ENCODE measurements at places on chromosomes 16 and 17.

GRCh38 chr16:86243571-86244154 lies 266.7 kb upstream of the FOXF1 start:
- DNase-seq, result no peak

GRCh38 chr16:10971560-10971961 lies 27.2 kb downstream of the CLEC16A start:
- DNase-seq, result no peak

DNA sequence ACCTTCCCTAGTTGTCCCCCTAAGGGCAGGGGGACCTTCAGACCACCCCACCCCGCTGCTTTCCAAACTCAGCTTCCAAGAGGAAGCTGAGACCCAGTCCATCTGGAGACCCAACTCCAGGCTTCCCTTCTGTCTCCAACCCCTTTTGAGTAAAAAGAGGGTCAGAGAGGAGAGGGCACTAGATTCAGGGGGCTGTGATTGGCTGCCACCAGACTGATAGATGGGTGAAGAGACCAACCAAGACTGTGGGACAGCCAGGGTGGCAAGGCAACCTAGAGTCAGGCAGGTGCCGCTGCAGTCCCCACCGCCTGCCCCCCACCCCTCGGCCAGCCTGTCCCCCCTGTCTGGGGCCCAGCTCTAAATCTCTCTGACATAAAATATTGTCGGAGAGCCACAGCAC lies 92.5 kb downstream of the SDK2 start:
- no peak for DNase-seq

DNA sequence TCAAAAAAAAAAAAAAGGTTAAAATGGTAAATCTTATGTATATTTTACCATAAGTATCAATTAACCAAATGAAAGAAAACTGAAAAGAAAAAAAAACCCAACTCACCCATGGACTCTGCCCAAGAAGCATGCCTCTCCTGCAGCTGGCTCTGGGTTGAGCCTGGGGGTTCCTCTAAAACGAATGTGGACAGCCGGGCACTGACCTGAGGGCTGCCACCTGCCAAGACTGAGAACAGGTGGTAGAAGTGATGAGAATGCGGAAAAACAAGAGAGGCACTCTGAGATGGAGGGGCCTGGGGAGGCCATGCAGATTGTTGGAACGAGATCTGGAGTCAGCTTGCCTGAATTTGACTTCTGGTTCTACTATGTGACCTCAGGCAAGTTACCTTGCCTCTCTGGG lies 85.5 kb upstream of the MSI2 start:
- no peak for DNase-seq

DNA sequence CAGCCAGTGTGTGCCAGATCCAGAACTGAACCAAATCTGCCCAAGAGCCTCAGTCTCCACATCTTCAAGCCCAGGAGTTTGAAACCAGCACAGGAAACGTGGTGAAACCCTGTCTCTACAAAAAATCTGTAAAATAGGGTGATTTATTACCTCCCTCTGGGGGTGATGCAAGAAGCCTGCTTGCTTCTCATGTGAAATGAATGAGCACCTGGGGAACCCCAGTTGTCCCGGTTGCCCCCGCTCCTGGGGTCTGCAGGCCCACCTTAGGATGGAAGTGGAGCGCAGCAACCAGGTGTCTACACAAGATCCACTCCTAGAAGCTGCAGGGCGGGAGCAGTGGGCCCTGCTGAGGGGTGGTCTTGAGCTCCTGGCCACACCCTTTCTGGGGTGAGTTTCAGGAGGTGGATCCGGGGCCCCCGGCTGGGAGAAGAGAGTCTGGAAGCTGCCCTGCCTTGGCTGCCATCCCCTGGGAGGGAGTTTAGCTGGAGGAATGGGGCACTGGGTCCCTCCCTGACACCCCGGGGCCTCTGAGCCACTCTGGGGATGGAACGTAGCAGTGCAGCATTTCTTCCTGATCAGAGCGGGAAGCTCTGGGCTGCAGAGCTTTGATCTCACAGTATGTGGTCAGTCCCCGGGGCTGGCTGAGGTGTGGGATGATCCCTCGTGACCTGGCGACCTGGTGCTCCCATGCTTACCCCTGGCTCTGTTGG lies 117.8 kb downstream of the RAB11FIP4 start:
- DNase-seq, result no peak

DNA sequence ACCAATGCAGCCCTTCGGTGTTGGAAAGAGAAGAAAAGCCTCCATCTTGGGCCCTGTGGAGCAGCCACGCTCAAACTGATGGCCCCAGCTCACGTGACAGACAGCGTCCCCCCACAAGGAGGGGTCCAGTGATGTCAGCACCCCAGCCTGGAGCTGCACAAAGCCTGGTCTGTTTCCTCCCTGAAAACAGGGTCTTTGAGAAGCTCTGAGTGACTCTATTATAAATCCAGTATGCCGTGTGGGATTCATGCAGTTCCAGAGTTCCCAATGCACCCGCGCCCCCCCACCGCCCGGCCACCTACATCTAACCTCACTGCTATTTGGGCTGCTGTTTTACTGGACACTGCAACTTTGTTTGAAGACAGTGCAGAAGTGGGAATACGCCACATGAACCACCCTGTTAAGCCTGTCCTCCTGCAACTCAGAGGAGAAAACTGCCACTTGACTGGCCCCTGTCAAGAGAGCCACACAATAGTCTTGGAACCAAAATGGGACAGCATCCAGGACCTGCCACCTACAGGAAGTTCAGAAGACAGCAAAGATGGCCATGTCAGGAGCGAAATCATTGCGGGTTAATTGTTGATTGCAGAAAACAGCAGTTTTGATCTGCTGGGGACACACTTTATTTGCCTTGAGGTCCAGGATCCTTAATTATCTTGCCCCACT lies 33.1 kb downstream of the PMP22 start:
- DNase-seq, result no peak

DNA sequence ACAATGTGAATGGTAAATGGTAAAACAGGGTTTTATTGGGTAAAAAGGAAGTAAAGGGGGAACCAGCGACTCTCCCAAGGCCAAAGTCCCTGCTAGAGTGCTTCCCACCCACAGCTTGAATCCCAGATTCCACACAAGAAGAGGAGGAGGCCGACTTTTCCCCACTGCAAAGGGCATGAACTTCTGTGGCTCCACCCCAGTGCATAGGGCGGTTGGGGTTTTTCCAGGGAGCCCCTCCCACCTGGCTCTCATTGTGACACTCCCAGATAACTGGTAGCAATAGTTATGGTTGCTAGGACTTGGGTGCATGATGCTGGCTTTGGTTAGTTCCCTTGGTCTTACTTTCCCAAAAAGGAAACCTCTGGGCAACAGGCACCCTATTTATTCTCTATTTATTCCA lies 666.0 kb upstream of the CA10 start:
- DNase-seq, result no peak

DNA sequence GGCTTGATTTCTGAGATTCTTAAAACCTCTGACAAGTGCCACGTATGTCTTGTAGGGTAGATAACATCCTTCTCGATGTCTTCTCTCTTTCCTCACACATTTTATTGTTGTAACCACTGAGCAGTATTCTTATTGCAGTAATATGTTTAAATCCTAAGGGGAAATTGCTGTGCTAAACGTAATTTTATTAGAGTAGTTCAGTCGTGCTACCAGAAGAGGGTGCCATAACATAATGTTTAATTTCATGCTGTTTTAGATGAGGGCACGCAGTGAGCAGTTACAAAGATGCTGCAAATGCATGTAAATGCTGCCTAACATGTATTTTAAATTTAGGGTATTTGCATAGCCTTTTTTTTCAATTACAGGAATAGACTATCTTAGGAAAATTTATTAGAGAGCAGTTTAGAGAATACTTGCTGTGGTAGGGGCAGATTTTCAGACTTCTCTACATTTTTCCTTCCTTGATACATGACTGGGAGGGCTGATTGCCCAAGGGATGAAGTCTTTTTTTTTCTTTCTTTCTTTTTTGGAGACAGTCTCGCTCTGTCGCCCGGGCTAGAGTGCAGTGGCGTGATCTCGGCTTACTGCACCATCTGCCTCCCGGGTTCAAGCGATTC lies 51.7 kb downstream of the GAN start:
- no peak for DNase-seq

GRCh38 chr16:66934138-66934838 lies at the start of gene CIAO2B:
Gene CIAO2B (minus strand): TSS chr16:66934402. CDS start chr16:66934364, 38 bp downstream.
- peak; percentile 87 for DNase-seq

DNA sequence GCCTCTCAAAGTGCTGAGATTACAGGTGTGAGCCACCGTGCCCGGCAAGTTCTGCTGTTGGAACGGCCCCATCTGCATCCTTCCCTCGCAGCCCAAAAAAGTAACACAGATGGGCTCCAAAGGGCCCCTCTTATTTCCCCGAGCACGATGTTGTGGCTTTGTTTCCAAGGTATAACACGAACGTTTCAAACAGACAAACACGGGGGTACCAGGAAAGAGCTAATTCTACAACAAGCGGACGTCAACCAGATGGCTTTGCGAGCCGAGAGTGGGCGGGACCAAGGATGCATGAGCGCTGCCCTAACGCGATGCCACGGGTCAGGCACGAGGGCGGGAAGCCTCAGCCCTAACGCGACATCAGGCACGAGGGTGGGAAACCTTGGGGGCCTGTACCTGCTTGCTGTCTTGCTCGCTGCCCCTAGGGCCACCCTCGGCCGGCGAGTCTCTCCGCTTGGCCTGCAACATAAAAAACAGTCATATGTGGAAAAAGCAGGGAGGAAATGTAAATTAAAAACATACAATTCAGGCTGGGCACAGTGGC lies 24.2 kb downstream of the UNKL start:
- no peak for DNase-seq

GRCh38 chr17:76446449-76447231 lies 6.3 kb downstream of the UBE2O start:
- DNase-seq, result no peak

- DNase-seq, result no peak
These were observed 67.1 kb upstream of the METRNL start for GRCh38 chr17:83012200-83012785.

DNA sequence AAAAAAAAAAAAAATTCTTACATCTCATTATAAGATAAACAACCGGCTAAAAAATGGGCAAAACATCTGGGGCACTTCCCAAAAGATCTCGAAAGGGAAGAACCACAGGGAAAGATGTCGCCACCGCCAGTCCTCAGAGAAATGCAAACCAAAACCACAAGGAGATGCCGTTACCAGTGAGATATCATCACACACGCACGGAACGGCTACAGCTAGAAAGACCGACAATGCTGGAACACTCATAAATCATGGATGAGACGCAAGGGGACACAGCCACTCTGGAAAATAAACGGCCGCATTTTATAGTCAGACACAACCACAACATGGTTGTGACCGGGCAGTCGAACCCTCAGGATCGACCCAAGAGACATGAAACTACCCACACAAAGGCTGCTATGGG lies 24.5 kb downstream of the WDR45B start:
- DNase-seq, result no peak

- DNase-seq, result no peak
These were observed 625.5 kb upstream of the C16orf82 start for GRCh38 chr16:26441178-26441577.

- no peak for DNase-seq
These were observed 12.3 kb downstream of the RAI1 start for GRCh38 chr17:17693253-17694168.

DNA sequence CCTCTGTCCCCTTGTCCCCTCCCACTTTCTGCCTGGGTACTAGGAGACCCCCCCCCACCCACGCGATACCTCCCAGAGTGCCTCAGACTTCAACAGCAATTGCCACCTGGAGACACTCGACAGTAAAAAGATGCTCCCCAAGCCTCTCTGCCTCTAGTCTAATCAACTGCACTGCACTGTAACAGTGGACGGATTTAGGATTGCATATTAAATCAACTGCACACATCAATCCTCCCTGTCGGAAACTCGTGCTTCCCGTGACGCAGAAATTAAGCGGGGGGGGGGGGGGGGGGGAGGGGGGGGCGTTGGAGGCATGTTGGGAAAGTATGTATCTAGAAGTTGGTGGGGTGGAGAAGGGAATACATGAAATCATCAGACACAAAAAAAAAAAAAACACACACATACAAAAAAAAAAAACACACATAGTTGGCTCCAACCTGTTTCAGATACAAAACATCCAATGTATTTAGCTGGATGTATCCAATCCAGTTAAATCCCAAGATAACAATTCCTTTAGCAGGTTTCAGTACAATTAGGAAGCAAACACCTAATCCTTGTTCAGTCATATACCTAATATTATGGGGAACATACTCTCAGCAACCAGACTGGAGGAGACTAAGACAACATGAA lies 29.7 kb downstream of the FAM222B start:
- DNase-seq, result no peak

DNA sequence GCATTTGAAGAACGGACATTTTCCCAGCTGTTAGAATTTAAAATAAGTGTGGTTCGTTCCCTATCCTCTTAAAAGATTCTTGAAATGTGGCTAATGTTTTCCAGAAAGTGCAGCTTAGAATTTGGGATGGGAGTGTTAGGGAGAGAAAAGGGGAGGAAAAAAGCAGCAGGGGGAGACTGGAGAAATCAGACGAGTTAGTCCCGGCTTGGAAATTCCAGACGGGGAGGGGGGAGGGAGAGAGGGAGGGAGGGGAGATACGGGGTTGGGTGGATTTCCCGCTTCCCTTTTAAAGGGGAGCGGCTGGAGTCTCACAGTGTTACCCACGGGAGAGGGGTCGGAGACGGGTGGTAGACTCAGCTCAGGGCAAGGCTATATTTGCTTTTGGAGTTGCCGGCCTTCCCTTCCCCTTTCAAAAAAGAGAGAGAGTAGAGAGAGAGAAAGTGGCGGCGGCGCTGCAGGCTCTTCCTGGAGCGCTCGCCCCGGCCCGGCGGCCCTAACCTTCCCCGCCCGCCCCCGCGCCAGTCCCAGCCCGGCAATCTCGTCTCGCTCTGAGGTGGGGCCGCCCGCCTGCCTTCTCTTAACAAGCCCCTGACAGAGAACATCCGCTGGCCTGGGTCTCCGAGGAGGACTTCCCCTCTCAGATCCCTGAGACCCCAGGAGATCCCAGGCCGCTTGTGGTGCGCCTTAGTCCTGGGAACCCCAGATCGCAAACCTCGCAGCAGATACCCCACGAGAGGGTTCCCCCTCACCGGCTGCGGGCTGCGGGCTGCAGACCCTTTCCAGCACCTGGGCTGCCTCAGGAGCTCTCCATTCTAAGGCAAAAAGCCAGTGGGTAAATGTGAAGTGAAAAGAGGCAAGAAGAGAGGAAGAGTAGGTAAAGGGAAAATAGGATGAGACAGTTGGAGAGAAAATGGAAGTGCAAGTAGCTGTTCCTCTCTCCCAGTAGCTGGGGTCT lies 6.6 kb downstream of the IGF2BP1 start:
- DNase-seq, result no peak

GRCh38 chr17:45227101-45227925 lies 5.6 kb downstream of the FMNL1 start:
- no peak for DNase-seq

GRCh38 chr17:50180111-50180510 lies 14.3 kb downstream of the SGCA start:
- DNase-seq, result no peak

GRCh38 chr17:44955674-44956425 lies 8.3 kb upstream of the KIF18B start:
- DNase-seq, result no peak
